Parietal lobe (tissue), 2 donors: ENCODE measurements at places on chromosomes 2 and 18. TPM values are rescaled to one million over a fixed set of nuclear protein-coding genes. Genes with fewer than 3 reads are reported as not detected.

The PPP1CB gene
- 225 TPM for total RNA-seq

The ABCA12 gene
- total RNA-seq, result 0.63 TPM

The IL36B gene
- not detected for total RNA-seq

The FOXI3 gene
- 0.63 TPM for total RNA-seq

The ZNF892 gene
- total RNA-seq, result 62.3 TPM

The NT5C1B gene
- total RNA-seq, result not detected

The HOXD4 gene
- total RNA-seq, result not detected

The GKN2 gene
- total RNA-seq, result not detected

The ANKRD30B gene
- total RNA-seq, result 2.2 TPM

The FASTKD1 gene
- 77.6 TPM for total RNA-seq

The SLC4A5 gene
- 13.8 TPM for total RNA-seq

The POTEE gene
- under 0.01 TPM for total RNA-seq

The PIAS2 gene
- total RNA-seq, result 98.3 TPM

The SULT1C2 gene
- total RNA-seq, result 0.31 TPM

The IL36A gene
- total RNA-seq, result not detected

The RAB31 gene
- total RNA-seq, result 19.7 TPM

The MYO7B gene
- not detected for total RNA-seq

The GALNT3 gene
- 7.8 TPM for total RNA-seq

The AQP12B gene
- not detected for total RNA-seq

The TGFA gene
- total RNA-seq, result 7.5 TPM

The NHEJ1 gene
- total RNA-seq, result 12.2 TPM

The TRIM43 gene
- not detected for total RNA-seq

The EFR3B gene
- 69.5 TPM for total RNA-seq

The MERTK gene
- 5.9 TPM for total RNA-seq

The HAUS1 gene
- total RNA-seq, result 37.9 TPM

The SERPINB7 gene
- not detected for total RNA-seq

The LTBP1 gene
- total RNA-seq, result 42.3 TPM

The GCKR gene
- 1.3 TPM for total RNA-seq

The PARD3B gene
- total RNA-seq, result 8.8 TPM

The BMP10 gene
- not detected for total RNA-seq

The ATP8B1 gene
- total RNA-seq, result 3.1 TPM

The GAD1 gene
- 162 TPM for total RNA-seq

The COL4A3 gene
- 2.5 TPM for total RNA-seq

The PID1 gene
- total RNA-seq, result 36.9 TPM

The TXNL4A gene
- 37.2 TPM for total RNA-seq

The CDCA7 gene
- total RNA-seq, result 26.6 TPM

The C2orf78 gene
- total RNA-seq, result not detected

The LRRTM1 gene
- 13.8 TPM for total RNA-seq
